Stimulated activated CD4-positive, alpha-beta T cell treated with anti-CD3 and anti-CD28 coated beads, Interleukin-2, amount 100 ng/mL, for 24 hours (primary cell): ENCODE measurements at places on chromosomes 13 and 19.

DNA sequence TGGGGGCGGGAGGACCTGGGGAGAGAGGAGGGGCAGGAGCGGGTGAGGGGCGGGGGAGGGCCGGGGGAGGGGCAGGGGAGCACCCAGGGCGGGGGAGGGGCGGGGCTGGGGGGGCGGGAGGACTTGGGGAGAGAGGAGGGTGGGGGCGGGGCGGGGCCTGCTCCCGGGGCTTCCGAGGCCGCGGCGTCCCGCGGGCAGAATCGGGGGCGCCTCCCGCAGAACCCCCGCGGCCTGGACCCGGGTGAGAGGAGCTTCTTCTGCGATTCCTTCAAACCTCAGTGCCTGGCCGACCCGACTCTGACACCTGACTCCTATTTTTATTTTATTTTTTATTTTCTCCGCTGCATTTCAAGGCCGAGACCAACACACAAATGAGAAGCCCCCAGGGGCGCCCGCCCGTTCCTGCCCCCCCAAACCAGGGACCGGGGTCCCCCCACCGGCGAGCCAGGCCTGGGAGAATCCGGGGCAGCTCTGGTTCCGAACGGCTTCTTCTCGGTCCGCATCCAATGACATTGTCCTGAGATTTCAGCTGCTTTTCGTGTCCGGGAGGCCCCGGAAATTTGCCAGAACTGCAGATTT lies 470 bp upstream of the GRTP1 start:
- no peak for DNase-seq

GRCh38 chr13:23883255-23883654 lies 5.9 kb downstream of the MIPEP start:
- no peak for DNase-seq

- DNase-seq = peak; percentile 100
These were observed 551 bp upstream of the TSEN34 start for GRCh38 chr19:54190503-54191010.

GRCh38 chr19:751501-752341 lies 809 bp downstream of the MISP start:
- DNase-seq = no peak

DNA sequence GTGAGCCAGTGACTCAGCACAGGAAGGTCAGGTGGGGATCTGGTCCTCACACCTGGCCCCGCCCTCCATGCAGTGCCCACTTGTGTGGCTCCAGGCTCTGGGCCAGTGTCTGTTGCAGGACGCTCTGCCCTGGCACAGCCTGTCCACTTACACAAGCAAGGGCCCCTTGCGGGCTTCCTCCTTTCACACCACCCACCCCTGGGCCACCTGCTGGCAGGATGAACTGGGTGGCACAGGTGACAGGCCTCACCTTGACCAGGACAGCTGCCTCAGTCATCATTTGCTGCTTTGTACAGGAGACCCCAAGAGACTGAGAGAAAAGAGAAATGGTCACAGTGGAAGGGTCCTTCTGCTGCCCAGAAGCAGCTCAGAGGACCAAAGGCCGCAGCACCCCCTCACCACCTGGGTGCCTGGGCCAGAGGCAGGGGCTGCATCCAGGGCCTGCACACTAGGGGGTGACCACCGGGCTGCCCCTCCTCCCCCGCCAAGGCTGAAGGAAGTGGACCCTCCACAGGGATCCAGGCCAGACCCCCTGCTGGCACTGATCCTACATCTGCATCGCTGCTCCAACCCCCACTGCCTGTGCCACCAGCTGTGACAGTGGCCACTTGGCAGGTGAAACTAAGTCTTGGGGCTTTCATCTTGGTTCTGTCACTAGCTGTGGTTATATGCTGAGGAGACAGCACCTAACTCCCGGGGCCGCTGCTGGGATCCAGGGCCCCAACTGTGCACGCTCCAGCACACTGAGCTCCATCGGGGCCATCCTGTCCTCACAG lies 110.3 kb downstream of the TUBA3C start:
- DNase-seq = no peak

DNA sequence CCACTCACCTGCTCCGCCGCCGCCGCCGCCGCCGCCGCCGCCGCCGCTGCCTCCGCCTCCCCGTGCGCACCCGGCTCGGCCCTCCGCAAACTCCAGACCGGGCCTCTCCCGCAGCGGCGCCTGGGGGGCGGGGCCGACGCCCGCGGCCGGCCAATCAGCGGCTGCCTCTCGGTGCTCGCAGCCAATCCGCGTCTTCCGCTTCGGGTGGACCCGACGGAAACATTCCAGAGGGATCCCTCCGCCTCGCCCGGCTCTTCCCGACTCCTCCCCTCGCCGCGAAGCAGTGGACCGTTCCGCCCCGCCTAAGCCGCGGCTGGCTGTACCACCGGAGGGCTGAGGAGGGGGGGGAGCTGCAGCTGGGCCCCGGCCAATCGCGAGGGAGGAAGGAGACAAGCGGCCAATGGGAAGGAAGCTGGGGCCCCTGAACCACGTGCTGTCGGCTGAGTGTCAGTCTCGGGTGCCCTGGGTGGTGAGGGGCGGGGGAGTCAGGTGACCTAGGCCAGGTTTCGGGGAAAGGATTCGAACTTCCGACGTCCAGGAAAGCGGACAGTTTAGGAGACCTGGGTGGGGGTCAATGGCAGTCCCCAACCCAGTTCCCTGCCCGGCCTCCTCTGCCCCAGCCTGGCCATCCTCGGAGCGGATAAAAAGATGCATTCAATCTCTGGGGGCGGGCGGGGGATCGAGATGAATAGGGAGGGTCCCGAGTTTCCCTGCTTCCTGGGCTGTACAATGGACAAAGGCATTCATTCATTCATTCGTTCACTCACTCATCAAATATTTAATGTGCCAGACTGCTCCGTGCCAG lies at the start of gene GIPC1:
GIPC1 (minus strand) TSS at position 99 of the 805 bp plus-strand sequence. CDS start 13,151 bp downstream, outside the sequence.
- DNase-seq = peak; percentile 84
